ENCODE measurements at places on chromosomes 2 and 18.

GRCh38 chr18:49547701-49548100 is 14.2 kb upstream of the LIPG start:
- DNase-seq: no peak

GRCh38 chr2:126317790-126318431 is 338.0 kb upstream of the GYPC start:
- no peak for DNase-seq

GRCh38 chr18:36389027-36389426 is 91.5 kb downstream of the FHOD3 start:
- DNase-seq: no peak

GRCh38 chr2:42386682-42387081 is 25.7 kb upstream of the COX7A2L start:
- no peak for DNase-seq

GRCh38 chr2:58895857-58896256 is 654.7 kb upstream of the FANCL start:
- DNase-seq: no peak

GRCh38 chr2:21244161-21244560 is 120.4 kb downstream of the TDRD15 start:
- no peak for DNase-seq
